ENCODE measurements at places on chromosomes 11 and 22.

GRCh38 chr11:23314162-23314561 is 453.9 kb upstream of the CCDC179 start:
- no peak for DNase-seq

- DNase-seq: no peak
These were observed 83.4 kb downstream of the TRIM51G start for GRCh38 chr11:48900131-48900800.

DNA sequence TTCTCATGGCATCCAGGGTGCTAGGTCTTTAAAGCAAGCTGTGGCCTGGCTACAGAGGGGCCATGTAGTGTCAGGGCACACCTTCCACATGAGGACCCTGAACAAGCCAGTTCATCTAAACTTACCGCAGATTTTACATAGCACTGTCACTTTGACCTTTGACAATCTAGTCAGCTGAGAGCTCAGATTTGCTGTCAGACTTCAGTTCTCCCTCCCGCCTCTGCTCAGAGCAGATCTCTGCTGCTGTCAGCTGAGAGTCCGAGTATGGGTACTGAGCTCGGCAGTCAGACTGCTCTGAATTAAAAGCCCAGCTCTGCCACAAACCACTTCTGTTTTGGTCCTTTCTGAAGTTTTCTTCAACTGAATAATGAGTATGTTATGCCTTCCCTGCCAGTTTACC is 507.1 kb downstream of the SOX6 start:
- no peak for DNase-seq

DNA sequence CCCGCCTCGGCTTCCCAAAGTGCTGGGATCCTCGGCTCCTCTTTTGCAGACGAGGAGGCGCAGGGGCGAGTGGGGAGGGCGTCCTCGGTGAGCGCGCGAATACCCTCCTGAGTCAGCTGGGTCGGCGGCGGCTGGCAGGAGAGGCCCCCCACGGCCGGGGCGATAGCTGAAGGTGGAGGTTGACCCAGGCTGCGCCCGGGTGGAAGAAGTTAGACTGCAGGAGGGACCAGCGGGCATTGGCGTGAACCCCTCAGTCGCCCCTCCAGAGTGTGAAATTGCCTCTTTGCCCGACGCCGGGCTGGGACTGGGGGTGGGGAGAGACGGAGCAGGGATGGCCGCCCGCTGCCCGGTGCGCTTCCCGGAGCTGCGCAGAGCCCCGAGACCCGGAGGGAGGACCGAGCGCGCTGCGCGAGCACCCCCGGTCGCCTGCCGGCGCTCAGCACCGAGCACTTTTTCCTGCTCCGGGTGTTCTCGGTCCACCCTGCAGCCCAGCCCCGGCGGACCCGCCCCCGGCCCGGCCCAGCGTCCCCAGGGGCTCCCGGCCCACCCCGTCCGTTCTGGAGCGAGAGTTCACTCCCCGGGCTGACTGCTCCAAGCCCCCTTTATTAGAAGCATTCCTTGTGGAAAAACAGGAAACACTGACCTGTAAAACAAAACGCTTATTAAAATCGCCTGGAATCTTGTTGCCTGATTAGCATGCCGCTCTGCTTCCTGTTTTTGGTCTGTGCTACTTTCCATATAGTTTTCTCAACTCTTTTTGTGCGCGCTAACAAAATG is 13.7 kb upstream of the CPT1A start:
- no peak for DNase-seq

DNA sequence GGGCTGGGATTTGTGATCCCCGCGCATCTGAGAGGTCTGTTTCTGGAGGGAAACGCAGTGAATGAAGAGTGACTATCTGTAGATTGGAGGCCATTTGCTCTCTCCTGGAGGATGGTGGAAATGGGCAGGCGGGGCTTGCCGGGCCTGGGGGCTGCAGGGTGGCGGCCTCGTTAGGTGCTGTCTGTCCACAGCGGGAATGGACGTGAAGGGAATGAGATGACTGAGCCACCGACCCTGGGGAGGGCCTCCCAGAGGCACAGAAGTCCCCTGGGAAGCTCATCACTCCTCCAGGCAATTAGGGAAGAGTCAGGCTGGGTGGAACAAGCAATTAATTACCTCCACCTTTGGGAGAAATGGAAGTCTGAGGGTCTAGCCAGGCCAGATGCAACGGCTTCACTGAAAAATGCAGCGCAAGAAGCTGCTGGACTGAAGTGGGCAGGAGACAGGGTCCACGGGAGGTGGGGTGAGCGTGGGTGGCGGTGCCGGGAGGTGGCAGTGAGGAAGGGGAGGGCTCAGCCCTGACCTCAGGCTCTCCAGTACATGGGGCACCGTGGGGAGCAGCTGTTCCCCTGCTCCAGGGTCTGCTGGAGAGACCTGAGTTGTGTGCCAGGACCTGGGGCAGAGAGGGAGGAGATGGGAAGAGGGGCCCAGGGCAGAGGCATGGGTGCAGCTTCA is 524.5 kb downstream of the BRD1 start:
- DNase-seq: no peak

Data from T follicular helper cell (primary cell).